ENCODE measurements at places on chromosomes 11 and 22. TPM values are rescaled to one million over a fixed set of nuclear protein-coding genes. Genes with fewer than 3 reads are reported as not detected.

Gene LRRC55
- total RNA-seq: not detected

Gene ACR
- total RNA-seq: not detected

Gene LRRC4C
- total RNA-seq: not detected

Gene C11orf86
- total RNA-seq: 73.3 TPM

Gene FAT3
- 0.23 TPM for total RNA-seq

Gene SYT7
- 0.72 TPM for total RNA-seq

Gene NXPE1
- not detected for total RNA-seq

Gene CSF2RB
- total RNA-seq: not detected

Gene GDPD4
- total RNA-seq: not detected

Gene IL17REL
- total RNA-seq: not detected

Gene TRPM5
- total RNA-seq: not detected

Gene ANKK1
- not detected for total RNA-seq

Gene HSPB2
- not detected for total RNA-seq

Gene SIK2
- 5.8 TPM for total RNA-seq

Gene RAB3IL1
- total RNA-seq: 14.9 TPM

Gene HORMAD2
- not detected for total RNA-seq

Gene ZNF214
- total RNA-seq: 0.76 TPM

Gene HOATZ
- not detected for total RNA-seq

Gene PPP1CA
- 295 TPM for total RNA-seq

Gene LIPT2
- total RNA-seq: 1.3 TPM

Gene RCOR2
- 1.3 TPM for total RNA-seq

Gene CEP164
- 15.0 TPM for total RNA-seq

Gene MRGPRX3
- total RNA-seq: not detected

Gene NLRP14
- total RNA-seq: not detected

Gene HTR3A
- not detected for total RNA-seq

Gene PDGFB
- 4.2 TPM for total RNA-seq

Gene CBLIF
- total RNA-seq: not detected

Gene SLC37A2
- 0.12 TPM for total RNA-seq

Gene RASD2
- total RNA-seq: 1.2 TPM

Gene OR4B1
- not detected for total RNA-seq

Gene INPP5J
- total RNA-seq: 0.78 TPM

Gene C1QTNF4
- not detected for total RNA-seq

Gene PISD
- total RNA-seq: 31.8 TPM

Gene SEC14L2
- 42.7 TPM for total RNA-seq

Gene OTOG
- not detected for total RNA-seq

Gene RFPL2
- 0.07 TPM for total RNA-seq

Gene L3MBTL2
- total RNA-seq: 19.4 TPM

Gene SORL1
- 1.7 TPM for total RNA-seq

Gene IFTAP
- total RNA-seq: 17.2 TPM

Gene BIRC3
- 29.8 TPM for total RNA-seq

Gene AMBRA1
- 15.5 TPM for total RNA-seq

Gene FOLR2
- not detected for total RNA-seq

Gene APOL4
- total RNA-seq: not detected

All from A549 treated with CORT108297 at 1 μM for 4 hours (cell line).